ENCODE measurements at places on chromosomes 3 and 15.

DNA sequence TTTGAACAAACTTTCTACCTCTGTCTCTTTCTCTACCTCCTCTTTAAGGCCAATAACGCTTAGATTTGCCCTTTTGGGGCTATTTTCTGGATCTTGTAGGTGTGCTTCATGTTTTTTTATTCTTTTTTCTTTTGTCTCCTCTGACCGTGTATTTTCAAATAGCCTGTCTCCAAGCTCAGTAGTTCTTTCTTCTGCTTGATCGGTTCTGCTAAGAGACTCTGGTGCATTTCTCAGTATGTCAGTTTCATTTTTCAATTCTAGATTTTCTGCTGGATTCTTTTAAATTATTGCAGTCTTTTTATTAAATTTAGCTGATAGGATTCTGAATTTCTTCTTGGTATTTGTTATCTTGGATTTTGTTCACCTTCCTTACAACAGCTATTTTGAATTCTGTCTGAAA, 148.7 kb downstream of the RSRC1 start:
- DNase-seq, result no peak

DNA sequence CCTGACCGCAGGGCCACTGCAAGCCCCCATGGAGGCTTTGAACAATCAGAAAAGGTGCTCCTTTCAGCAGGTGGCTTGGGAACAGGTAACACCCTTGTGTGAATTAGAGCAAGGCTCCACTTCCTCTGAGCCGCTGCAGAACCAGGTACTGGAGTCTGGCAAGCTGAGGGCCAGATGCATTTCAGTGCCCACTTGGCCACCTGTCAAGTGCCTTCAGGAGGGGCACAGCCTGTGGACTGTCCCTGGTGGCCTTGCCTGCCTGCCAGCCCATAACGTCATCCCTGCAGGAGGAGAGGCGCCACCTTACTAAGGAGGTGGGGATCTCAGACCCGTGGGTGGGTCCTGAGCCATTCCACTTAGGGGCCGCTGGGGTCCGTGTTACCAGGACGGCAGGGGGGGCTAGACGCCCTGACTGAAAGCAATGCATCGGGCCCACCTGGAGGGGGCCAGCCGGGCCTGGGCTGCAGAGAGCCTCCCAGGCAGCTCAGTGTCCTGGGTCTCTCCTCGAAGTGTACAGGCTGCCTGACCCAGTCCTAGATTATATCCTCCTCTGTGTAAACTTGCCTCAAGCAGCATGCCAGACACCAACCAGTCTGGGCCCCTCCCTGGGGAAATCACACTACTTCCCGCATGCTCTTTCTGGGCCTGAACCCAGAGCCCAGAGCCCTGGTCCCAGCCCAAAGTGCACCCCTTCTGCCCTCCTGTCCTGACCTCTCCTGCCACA, 16.1 kb downstream of the SPTBN5 start:
- no peak for DNase-seq

DNA sequence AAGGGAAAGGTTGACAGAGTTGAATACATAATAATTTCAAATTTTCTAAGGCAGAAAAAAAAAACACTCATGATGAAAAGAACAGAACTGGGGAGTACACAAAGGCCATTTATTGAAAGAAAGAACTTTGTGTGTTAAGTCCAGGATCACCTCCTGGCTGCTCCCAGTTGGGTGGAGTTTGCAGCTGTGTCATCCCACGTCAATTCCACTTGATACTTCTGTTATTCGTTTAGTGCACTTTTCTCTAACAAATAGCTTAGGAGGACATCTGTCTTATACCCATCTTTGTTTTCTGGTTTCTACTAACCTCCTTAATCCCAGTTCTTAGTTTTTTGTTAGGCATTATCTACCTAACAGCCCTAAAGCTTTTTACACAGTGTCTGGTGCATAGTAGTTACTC, 44.7 kb downstream of the SGO1 start:
- DNase-seq, result no peak

DNA sequence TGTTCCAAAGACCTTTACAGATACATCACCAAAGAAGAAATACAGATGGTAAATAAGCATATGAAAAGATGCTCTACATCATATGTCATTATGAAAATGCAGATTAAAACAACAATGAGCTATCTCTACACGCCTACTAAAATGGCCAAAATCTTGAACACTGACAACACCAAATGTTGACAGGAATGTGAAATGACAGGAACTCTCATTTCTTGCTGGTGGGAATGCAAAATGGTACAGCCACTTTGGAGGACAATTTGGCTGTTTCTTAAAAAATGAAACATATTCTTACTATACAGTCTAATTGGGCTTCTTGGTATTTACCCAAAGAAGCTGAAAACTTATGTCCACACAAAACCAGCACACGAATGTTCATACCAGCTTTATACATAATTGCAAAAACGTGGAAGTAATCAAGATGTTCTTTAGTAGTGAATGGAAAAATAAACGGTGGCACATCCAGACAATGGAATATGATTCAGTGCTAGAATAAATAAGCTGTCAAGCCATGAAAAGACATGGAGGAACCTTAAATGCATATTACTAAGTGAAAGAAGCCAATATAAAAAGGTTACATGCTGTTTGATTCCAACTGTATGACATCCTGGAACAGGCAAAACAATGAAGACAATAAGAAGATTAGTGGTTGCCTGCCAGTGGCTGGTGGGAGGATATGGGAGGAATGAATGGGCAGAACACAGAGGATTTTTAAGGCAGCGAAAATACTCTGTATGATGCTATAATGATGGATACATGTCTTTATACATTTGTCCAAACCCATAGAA, 81.3 kb upstream of the NEDD4 start:
- DNase-seq, result no peak

GRCh38 chr15:48091522-48091921, 29.3 kb upstream of the SLC24A5 start:
- DNase-seq, result no peak

GRCh38 chr3:15576475-15576874, 24.9 kb downstream of the HACL1 start:
- no peak for DNase-seq

DNA sequence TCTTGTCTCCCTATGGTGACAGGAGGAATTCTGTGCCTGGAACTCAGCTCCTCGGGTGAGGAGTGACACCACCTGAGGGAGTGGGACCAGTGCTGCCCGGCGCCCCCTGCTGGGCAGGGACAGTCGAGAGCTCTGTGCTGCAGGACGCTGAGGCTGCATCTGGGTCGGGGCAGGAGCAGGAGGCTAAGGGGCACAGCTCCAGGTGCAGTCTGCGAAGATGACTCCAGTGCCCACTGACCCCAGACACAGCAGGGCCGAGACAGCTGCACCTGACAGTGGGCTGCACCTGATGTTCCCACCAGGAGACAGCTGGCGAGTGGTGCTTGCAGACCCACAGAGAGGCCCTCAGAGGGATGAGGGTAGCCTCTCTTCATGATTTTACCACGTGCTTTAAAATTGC, 152.9 kb downstream of the ATP10A start:
- peak; percentile 64 for DNase-seq

GRCh38 chr15:83109532-83109931, 2.1 kb downstream of the TM6SF1 start:
- DNase-seq, result no peak

- DNase-seq, result no peak
Measured at GRCh38 chr3:79253704-79254103, 514.1 kb downstream of the ROBO1 start.

- no peak for DNase-seq
Measured at GRCh38 chr3:138692152-138692551, 83.6 kb downstream of the FAIM start.

DNA sequence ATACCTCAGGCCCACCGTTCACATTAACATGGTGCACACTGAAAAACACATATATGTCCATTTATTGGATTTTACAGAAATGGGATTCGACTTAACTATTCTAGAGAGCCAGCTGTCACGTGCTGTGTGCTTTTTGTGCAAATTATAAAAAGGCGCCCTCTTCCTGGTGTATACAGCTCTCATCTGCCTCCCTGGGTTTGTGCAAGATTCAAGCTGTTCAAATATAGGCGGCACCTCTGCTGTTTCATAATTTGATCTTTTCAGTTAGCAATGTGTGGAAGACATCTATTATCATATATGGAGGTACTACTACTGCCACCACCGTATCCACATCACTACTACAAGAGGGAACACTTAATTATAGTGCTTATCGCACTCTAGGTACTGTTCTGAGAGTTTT, 187.6 kb downstream of the EBLN2 start:
- no peak for DNase-seq

GRCh38 chr3:134852893-134853351, 57.9 kb downstream of the EPHB1 start:
- no peak for DNase-seq

- no peak for DNase-seq
Measured at GRCh38 chr3:105653868-105654267, 214.9 kb downstream of the CBLB start.

DNA sequence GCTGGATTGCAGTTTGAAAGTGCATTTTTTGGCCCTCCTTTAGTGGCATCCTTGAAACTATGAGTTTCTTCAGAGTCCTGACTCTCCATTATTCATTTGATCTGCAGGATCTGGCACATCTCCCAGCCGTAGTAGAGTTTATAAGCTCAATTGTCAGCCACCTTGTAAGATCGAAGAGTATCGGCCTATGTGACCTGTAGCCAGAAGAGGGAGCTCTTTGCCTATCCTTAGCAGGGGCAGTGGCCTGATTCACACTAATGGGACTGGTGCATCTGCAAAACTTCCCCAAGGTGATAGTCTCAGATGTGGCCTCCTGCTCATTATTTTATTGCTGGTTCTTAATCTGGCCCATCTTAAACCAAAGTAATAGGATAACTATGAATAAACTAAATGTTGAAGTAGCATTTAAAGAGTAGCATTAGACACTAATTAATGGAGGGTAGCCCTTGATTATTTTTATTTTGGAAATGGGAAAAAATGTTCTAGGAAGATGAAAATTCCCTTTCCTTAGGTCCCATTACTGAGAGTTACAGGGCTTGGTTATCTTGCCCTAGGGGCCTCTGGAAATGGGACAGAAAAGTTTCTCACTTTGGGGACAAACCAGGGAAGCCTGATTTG, 21.2 kb downstream of the GCSAM start:
- peak; percentile 46 for DNase-seq

DNA sequence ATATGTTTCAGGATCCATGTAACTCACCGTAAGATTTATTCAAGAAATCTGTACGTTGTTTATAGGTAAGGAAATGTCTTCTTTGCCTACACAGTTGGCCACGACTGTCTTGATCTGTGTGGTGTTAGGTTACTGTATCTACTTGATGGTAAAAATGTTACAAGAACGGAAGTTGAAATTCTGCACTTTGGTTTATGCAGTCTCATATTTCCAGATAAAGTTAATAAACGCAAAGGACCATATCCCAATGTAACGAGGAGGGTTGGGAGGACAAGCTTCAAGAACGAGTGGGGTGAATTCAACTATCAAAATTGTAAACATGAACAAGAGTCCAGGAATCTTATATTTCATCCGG, 1.0 kb downstream of the USF3 start:
- no peak for DNase-seq

- DNase-seq, result no peak
Measured at GRCh38 chr3:78887029-78887428, 880.8 kb downstream of the ROBO1 start.

GRCh38 chr3:62049033-62049432, 324.3 kb downstream of the FEZF2 start:
- DNase-seq, result no peak

DNA sequence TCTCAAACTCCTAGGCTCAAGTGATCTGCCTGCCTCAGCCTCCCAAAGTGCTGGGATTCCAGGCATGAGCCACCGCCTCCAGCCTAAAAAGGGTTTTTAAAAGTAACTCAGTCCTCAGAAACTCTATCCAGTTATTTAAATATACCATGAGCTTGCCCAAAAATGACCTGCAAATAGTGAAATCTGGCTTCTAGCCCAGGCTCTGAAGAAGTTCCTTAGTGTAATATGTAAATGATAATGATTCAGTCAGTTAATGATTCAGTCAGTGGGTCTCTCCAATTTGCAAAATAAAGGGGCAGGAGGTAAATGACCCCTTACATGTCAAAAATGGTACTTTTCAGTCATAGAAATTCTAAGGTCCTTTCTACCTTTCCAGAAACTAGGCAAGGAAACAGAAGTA, 28.8 kb downstream of the LRRC2 start:
- DNase-seq, result no peak

- DNase-seq, result no peak
Measured at GRCh38 chr3:72536206-72536877, 311.9 kb downstream of the SHQ1 start.

GRCh38 chr3:46080124-46080968, 53.1 kb upstream of the XCR1 start:
- DNase-seq, result no peak

DNA sequence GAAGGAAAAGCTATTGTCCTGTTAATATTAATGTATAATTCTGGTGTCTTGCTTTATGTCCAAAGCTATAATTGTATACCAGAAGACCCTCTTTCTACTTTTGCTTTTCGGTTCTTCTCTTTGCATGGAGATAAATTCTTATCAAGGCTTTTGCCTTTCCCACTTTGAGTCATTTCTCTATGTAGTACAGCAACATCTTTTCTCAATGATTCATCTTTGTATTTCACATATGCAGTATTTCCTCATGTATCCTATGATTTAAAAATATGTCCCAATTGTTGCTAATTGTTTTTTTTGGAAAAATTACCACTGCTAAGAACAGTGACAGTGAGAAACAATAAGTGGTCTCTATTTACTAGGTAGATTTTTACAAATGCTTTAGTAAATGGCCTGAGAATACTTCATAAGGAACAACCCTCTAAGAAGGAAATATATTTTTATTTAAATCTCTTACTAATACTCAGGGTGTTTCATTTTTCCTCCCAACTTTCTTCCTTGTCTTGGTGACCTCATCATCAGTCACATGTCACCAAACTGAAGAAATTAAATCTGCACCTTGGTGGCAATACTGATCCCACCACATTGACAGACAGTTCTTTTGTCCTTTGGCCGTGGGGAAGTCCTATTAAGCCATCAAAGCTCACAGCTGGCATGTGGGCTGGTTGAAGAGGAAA, 290.6 kb downstream of the SATB1 start:
- no peak for DNase-seq

DNA sequence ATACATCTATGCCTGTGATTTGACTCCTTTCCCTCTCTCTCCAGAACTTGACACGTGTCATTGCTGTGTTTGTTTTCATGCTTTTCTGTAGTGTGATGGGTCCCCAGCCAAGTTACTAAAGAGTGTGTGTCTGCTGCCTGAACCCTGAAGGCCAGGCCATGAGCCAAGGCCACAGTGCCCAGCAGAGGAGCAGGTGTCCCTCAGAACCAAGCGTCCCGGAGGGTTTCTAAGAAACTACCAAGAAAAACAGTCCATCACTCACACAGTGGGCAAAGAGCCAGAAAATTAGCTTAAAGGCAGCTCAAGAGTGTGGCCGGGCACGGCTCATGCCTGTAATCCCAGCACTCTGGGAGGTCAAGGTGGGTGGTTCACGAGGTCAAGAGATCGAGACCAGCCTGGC, 35.2 kb downstream of the FBXO45 start:
- DNase-seq, result no peak

- DNase-seq, result no peak
Measured at GRCh38 chr15:48031973-48032372, 88.8 kb upstream of the SLC24A5 start.

DNA sequence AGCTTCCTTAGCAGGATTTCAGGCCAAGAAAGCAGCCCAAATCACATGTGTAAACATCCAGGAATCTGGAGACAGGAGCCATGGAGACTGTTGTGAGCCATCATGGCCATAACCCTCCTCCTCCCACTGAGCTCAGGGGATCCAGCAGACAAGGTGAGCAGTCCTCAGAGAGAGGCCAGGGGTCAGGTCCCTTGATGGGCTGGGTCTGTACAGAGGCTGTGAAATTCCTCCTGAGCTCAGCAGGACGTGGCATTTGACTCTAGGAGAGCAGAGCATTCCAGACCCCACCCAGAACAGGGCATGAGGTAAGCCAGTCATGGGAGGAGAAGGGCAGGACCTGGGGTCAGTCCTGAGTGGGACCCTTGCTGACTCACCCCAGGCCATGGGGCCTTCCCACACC, 67.0 kb upstream of the ACAN start:
- DNase-seq, result no peak

Measured in neural crest cell (in vitro differentiated cells).